ENCODE measurements at places on chromosomes 6 and 20. TPM values are rescaled to one million over a fixed set of nuclear protein-coding genes. Genes with fewer than 3 reads are reported as not detected.

GRCh38 chr20:49936153-49937026 is at the start of gene RNF114:
RNF114 (plus strand) TSS chr20:49936397; CDS start chr20:49936413, 16 bp downstream.
- peak; percentile 94 for DNase-seq

- no peak for DNase-seq
These were observed 39.8 kb upstream of the SLCO4A1 start for GRCh38 chr20:62602550-62602949.

GRCh38 chr6:34056305-34057108 is 89.4 kb downstream of the GRM4 start:
- DNase-seq = no peak

- DNase-seq = no peak
These were observed 1273.9 kb upstream of the MAP3K7 start for GRCh38 chr6:91860541-91861335.

DNA sequence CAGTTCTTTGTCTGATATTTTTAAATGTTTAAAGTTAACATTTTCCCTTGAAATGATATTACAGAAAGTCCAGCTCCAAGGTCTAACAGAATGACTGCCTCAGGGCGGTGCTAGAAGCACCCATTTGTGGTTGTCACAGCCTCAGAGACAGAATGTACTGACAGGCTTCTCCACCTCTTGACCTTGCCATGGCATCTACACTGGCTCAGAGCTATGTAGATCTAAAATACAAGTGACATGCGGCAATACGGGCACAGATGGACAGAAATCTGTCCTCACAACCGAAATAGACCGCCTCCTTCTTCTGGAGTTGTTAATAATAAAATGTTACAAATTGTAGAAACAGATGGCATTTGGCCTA is 167.2 kb upstream of the THEMIS start:
- no peak for DNase-seq

GRCh38 chr20:43909720-43910119 is 4.9 kb upstream of the TOX2 start:
- no peak for DNase-seq

- DNase-seq = no peak
These were observed 73.3 kb downstream of the MRPL14 start for GRCh38 chr6:44053760-44054556.

DNA sequence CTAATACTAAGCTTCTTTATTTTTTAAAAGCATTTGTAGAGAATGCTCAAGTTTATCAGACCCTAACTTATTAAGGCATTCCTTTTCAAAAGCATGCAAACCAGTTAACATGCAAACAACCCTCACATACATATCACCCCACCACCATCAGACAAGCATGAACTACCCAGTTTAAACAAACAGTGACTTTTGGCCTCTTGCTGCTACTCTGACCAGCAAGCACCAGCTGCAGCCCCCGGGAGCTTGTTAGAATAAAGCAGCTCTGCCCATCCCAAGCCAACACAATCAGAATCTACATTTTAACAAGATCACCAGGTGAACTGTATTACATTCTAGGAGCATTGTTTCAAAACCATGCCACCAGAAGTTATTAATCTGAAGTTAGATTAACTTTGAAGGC is 5.9 kb upstream of the NUP153 start:
- no peak for DNase-seq

DNA sequence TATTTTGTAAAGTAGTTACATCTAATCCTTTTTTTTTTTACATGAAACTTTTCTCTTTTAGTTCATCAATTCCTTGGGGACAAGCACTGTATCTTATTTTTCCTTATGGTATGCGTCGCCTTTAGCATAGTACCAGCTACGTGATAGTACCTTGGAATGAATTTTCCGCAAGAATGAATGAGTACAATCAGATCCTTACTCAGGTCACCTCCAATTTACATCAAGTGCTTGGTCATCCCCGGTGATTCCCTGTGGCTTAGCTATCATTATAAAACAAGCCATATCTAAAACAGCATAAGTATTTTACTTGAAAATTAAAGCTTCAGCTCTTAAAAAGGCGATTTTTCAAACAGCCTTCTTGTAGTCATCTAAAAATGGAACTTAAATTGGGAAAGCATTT is 680.4 kb upstream of the MAP3K7 start:
- DNase-seq = no peak

DNA sequence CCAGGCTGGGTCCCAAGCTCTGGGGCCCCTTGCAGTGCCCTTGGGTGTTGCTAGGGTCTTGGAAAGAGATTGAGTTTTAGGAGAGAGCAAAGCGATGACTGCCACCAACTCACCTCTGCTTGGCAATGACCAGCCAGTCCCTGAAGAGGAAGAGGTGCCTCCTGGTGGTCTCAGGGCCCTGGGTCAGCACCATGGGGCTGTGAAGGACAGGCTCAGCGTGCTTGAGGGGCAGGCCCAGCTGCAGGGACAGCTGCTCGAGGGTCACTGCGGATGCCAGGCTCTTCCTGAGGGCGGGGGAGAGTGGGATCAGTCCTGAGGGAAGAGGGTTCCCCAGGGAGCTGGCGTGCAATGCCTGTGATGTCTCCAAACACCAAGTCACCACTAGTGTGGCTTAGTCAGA is 50.8 kb upstream of the TAGAP start:
- no peak for DNase-seq

The STMND1 gene
- total RNA-seq = 0.49 TPM

The SLC32A1 gene
- total RNA-seq = not detected

The FBXL4 gene
- 18.5 TPM for total RNA-seq

The PPP1R16B gene
- total RNA-seq = 5.2 TPM

The GRM4 gene
- not detected for total RNA-seq

The IFT52 gene
- total RNA-seq = 10.7 TPM
